H54 (cell line): ENCODE measurements at places on chromosomes 12 and 14.

- no peak for DNase-seq
Observed at GRCh38 chr12:89401433-89402058, 49.2 kb upstream of the DUSP6 start.

DNA sequence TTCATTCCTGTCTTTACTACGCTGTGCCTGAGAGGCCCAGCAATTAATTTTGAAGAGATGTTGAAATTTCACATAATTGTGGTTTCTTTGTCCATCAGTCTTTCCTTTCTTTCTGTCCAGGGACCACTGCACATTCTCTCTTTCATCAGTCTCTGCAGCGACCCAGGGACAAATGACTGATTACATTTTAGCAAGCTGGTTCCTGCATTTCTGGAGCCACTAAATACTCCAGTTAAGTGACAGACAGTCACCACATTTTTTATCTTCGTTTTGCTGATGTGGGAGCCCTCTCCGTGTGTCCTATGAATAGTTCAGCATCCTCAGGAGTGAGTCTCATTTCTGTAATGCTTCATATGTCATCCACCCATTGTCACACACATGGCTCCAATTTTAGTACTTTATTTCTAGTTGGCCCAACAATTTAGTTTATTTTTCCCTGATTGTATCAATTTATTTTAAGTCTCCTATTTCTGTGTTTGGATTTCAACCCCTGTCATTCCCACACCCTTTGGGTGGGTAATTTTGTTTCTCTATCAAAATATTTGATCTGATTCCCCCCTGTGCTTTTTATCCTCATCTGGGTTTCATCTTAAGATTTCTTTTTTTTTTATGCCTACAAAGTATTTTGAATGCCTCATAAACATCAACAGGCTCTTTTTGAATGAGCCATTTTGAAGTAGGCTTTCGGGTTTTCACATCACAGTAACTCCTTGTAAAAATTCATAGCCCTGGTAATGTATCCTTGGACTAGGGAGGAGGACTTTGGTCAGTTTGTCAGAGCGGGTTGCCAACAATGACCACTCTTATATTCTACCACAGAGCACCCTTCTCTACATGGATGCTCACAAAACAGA, 1196.5 kb downstream of the GALC start:
- no peak for DNase-seq

DNA sequence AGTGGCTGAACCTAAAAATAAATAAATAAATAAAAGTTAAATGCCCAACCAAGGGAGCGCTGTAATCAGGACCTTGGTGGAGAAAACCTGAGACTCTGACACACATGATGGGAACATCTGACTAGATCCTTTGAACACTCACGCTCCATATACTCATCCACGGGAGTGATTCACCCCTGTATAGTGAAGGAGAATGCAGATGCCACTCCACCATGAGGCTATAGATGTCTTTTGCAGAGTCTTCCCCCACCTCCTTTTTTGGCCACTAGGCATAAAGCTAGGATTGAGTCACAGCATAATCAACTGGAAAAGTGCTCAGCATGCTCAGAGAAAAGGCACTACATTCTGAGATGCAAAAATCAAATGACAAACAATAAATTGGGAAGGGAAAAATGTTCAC, 19.0 kb downstream of the ADAM20 start:
- DNase-seq: no peak

DNA sequence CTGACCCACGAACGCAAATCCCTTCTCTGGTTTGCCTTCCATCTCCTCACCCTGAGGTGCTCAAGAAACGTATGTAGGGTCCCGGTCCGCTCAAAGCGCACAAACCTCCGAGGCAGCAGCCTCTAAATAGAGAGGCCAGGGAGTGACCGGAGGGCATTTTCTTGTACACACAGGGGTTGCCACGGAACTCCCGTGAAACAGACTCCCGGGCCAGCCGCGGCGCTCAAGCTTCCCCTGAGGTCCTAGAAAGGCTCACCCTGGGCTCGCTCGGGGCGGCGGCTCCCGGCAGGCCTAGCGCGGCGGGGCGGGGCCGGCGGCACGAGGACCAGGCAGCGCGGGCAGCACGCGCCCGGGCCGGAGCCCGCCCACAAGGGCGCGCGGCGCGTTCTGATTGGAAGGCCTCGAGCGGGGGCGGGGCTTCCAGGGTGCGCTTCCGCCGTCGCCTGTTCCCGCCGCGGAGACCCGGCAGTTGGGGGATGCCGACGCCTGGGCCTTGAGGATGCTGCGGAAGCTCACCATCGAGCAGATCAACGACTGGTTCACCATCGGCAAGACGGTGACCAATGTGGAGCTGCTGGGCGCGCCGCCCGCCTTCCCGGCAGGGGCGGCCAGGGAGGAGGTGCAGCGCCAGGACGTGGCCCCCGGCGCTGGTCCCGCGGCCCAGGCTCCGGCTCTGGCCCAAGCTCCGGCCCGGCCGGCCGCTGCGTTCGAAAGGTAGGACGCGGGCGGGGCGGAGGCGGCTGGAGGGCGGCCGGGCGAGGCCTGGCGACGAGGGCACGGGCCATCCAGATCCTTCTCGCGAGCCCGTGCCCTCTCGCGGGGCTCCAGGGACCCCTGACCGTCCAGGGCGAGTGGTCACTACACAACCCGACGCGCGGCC, at the start of gene TDRD9:
TSS of gene TDRD9 (plus strand) at position 446 of the 880 bp plus-strand sequence. CDS start at position 500, 54 bp downstream.
- DNase-seq: no peak

- no peak for DNase-seq
Observed at GRCh38 chr12:65673732-65674131, 150.6 kb upstream of the HMGA2 start.

GRCh38 chr12:13211859-13212664, 15.5 kb downstream of the EMP1 start:
- DNase-seq: no peak

DNA sequence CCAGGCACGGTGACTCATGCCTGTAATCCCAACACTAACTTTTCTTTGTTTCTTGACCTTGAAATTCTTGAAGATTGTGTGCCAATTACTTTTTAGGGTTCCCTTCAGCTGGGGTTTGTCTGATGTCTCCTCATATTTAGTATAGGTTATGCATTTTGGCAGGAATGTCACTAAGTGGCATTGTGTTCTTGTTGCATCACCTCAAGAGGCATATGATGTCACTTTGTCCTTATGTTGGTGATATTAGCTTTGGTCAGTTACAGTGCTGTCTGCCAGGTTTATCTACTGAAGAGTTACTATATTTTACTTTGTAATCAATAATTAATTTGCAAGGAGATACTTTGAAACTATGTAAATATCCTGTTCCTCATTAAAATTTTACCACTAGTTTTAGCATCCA, 61.0 kb upstream of the BTG1 start:
- DNase-seq: no peak

- DNase-seq: no peak
Observed at GRCh38 chr14:77657280-77657679, 40.8 kb upstream of the SPTLC2 start.

- DNase-seq: no peak
Observed at GRCh38 chr14:103257211-103257962, 76.7 kb upstream of the EIF5 start.

GRCh38 chr12:49471557-49471956, 67.3 kb upstream of the KCNH3 start:
- no peak for DNase-seq

GRCh38 chr12:94079566-94080340, 68.6 kb upstream of the PLXNC1 start:
- no peak for DNase-seq

GRCh38 chr12:110844551-110845338, 2.0 kb upstream of the CCDC63 start:
- DNase-seq: peak; percentile 60

- no peak for DNase-seq
Observed at GRCh38 chr12:3055026-3055703, 22.0 kb upstream of the TSPAN9 start.

DNA sequence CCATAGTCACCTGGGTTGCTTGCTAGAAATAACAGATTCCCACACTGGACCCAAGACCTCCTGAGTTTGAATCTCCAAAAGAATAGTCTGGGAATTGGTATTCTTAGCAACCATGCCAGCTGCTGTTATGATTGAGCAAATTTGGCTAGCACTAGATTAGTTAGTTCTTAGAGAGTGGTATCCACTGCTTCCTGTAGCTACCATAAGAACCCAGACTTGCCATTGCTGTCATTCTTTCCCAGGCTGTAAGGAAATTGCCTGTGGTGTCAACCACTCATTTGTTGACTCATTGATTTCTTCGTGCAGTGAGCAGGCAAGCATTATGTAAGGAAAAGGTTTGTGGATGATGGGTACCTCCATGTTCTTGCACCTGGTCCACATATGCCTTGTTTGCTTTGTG, 201.8 kb upstream of the RGS6 start:
- DNase-seq: no peak

DNA sequence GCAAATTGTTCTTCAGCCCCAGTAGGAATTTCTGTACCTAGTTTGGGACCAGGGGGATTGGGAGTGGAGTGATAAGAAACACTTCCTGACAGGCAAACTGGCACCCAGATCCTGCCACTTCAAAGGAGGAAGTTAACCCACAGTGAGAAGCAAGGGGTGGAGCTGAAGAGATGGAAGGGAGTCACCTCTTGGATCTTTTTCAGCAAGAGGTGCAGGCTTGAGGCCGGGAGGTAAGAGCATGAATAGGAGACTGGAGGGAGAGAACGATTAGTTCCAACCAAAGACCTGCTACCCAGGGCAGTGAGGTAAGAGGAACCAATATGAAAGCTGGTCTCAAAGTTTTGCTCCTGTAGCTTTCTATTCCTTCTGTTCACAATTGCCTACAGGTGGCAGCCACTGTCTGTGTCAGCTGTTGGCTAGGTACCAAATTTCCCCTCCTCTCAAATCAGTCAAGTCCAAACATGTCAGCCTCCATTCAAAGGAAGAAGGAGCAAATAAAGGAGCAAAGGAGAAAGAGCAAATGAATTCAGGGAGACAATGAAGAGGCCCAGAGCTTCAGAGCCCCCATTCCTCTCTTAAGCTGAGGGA, 14.9 kb upstream of the TAC3 start:
- DNase-seq: no peak

GRCh38 chr14:102733326-102733725, 43.9 kb upstream of the TRAF3 start:
- DNase-seq: no peak

GRCh38 chr14:34355584-34356263, 106.3 kb downstream of the SPTSSA start:
- DNase-seq: no peak

GRCh38 chr14:105182296-105183020, 1.3 kb upstream of the NUDT14 start:
- no peak for DNase-seq

DNA sequence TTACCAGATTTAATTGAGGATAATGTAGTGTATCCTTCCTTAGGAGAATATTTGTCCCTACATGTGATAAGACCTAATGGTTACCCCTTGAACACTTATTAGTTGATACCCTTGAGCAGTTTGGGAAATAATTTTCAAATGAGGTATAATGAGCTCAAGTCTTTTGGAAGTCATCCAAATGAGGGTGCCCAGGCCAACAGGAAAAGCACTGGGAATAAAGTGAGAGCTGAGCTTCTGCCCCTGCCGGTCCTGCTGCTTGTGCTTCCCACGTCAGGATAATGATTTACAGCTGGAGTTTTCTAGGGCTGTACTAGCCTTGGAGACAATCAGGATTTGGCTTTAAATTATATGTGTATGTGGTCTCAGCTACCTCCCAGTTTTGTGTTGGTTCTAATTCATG, 178.8 kb upstream of the FRMD6 start:
- DNase-seq: no peak

- DNase-seq: peak; percentile 47
Observed at GRCh38 chr14:77302926-77303325, 17.8 kb downstream of the POMT2 start.
